ENCODE measurements at places on chromosomes 7 and 10. TPM values are rescaled to one million over a fixed set of nuclear protein-coding genes. Genes with fewer than 3 reads are reported as not detected.
A peak's percentile ranks its signal among the peaks of the same experiment; 100 is the strongest.

DNA sequence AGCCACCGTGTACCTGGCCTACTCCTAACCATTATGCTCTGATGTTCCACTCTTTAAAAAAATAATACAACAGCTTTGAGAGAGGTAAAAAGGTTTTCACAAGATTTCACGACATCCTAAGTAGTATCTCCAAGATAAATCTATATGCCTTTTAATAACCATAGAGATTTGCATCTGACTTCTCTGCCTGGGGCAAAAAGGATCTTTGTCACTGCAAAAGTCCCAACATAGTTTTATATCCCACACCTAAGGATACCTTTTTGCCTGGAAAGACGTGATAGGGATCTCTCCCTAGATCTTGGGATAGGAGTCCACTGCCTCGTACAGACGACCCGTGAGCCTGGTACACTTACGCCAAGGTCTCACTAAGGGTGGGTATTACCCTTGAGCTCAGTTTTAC lies 31.4 kb upstream of the SVIL start:
- no peak for DNase-seq

The TYSND1 gene
- 22.2 TPM for total RNA-seq

- DNase-seq, result peak; percentile 20
Measured at GRCh38 chr7:128160296-128160695, 80.8 kb upstream of the LEP start.

DNA sequence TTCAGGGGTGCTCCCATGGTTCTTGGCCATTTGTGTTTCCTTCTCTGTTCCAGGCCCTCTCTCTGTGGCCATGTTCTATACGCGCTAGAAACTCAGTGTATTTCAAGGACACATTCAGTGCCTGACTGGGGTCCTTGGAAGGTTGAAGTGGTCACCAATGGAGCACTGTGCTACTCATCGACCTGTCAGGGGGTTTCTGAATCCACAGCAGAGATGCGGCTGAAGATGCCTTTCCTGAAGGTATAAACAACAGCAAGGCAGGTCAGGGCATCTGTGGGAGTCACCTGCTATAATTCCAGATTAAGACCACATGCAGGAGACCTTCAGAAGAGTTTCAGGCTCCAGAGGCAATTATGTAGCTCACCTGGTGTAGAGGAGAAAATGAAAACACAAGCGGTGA lies 86.8 kb upstream of the MGMT start:
- DNase-seq, result no peak

The RBP3 gene
- total RNA-seq, result not detected
